ENCODE measurements at places on chromosomes 5 and 9.

DNA sequence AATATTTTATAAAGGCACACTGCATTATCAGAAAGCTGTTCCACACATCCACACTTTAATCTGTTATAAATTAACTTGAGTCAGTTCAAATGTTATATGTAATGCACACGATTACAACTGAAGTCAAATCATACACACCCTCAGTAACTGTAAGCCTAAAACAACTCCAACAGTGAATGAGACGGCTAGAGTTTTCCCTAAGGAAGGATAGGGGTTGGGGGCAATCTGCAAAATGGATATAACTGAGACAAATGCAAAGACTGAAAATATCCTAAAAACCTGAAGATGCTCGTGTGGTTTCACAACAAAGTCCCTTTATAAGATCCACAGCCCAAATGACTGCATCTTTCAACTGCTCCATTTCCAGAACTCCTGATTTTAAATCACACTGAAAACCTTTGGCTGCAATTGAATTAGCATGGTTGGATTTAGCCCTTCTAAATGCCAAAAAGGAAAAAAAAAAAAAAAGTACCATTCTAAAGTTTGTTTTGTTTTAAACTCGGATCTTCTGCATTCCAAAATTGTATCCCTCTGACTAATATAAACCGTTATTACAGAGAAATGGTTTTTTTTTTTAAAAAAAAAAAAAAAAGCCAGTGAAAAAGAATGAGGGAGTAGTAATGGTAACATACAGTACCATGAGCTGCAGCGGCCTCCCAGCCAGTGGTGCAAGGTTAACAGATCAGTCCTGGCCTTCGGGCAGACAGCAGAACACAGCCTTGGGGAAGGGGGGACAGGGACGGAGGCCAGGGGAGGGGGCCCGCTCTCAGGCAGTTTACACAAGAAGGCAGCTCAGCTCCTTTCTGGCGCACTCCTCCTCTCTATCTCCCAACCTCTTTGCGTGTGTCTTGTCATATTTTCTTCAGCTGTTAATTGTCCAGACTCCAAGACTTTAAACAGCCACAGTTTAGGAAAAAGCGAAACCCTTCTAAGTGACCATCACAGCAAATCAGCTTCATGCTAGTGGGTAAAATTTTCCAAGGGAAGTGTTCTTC is 166.1 kb downstream of the BNC2 start:
- no peak for DNase-seq

GRCh38 chr5:137415231-137415681 is 83.9 kb downstream of the SPOCK1 start:
- no peak for DNase-seq

- DNase-seq: peak; percentile 54
Measured at GRCh38 chr9:129343424-129344375, 165.6 kb upstream of the IER5L start.

GRCh38 chr5:135263022-135263668 is 135.9 kb downstream of the MACROH2A1 start:
- no peak for DNase-seq

DNA sequence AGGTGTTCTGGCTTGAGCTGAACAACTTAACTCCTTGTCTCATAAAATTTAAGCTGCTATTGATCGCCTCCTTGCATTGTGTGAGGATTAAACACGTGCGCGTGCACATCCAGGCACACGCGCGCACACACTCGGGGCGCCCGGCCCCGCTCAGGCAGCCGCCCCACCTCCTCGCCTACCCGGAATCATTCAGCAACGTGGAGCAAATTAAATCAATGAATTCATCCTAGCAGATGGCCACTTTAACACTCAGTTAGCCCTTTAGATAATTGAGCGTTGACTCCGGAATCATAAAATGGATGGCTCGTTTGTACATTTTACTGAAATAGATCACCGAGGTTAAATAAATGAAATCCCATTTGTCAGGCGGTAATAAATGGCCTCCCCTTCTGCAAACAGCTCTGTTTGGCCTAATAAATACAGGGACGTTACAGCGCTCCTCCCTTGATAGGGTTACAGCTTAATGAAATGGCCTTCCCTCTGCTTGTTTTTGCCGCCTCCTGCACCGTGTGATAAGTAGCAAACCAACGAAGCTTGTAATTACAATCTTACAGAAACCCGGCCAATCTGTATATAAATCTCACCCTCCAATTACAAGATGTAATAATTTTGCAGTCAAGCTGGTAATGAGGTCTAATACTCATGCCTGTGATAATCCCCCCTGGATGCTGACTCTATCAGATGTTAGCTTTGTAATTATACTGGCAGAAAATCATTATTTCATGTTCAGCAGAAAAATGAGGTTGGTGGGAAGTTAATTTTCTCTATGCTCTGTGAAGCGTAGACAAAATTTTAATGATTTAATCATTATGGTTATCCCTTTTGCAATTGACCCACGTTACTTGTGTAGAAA is 229.7 kb upstream of the IRX4 start:
- no peak for DNase-seq

GRCh38 chr5:157203417-157203816 is 22.8 kb downstream of the ITK start:
- DNase-seq: no peak

DNA sequence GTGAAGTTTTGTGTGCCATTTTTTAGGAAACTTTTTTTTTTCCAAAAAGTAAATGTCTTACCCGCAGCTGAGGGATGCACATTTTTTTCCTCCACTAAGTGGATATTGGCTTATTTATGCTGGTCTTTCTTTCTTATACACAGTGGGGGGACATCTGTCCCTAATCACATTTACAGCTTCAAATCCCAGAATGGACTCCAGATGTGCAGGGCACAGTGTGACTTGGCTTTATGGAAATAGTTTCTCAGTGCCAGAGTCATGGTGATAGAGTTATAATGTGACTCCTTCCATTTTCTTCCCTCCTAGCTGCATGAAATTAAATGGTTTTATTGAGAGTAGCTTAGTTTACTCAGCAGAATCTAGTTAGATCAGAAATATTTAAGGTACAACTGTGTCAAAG is 66.5 kb downstream of the SV2C start:
- DNase-seq: no peak

GRCh38 chr5:157290981-157291711 is 25.2 kb downstream of the CYFIP2 start:
- no peak for DNase-seq

GRCh38 chr5:2817031-2817603 is 65.6 kb upstream of the IRX2 start:
- DNase-seq: no peak

All from head of caudate nucleus (tissue), 42 donors.